ENCODE measurements at places on chromosomes 16 and 17. TPM values are rescaled to one million over a fixed set of nuclear protein-coding genes. Genes with fewer than 3 reads are reported as not detected.

DNA sequence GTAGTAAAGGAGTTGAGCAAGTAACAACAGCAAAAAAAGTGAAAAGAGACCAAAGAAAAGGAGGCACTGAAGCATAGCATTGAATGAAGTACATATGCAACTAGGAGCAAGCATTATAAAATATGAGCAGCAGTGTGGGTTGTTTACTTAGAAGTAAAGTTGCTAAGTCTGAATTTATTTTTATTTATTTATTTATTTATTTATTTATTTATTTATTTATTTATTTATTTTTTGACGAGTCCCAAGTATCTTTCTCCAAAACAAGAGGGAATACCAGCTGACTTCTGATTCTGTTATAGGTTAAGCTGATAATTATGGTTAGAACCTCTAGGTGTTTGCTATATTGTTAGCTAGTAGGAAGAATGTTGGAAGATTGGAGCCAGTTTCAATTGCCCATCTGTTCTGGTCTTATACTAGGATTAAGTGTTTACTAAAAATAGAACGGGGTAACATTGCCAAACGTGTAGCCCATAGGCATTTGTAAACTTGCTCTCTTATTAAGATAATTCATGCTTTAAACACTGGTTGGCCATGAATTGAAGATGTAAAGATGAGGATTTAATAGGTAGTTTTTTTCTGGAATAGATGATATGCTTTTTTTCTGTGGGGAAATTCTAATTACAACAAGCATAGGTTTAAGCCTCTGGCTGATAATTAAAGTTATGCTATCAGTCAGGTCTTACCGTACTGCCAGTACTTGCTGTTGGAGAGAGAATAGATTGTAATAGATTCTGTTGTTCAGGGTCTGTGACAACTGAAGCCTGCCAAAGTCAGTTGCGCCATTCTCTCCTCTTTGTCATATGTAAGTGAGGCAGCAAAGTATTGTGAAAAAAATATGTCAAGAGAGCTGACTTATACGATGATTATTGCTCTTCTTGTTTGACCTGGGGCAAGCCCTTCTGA is 66.7 kb downstream of the PPM1E start:
- H3K36me3 ChIP-seq = no peaks in the 10 kb centered on the region
- no peak overlapping the region for H3K4me3 ChIP-seq

DNA sequence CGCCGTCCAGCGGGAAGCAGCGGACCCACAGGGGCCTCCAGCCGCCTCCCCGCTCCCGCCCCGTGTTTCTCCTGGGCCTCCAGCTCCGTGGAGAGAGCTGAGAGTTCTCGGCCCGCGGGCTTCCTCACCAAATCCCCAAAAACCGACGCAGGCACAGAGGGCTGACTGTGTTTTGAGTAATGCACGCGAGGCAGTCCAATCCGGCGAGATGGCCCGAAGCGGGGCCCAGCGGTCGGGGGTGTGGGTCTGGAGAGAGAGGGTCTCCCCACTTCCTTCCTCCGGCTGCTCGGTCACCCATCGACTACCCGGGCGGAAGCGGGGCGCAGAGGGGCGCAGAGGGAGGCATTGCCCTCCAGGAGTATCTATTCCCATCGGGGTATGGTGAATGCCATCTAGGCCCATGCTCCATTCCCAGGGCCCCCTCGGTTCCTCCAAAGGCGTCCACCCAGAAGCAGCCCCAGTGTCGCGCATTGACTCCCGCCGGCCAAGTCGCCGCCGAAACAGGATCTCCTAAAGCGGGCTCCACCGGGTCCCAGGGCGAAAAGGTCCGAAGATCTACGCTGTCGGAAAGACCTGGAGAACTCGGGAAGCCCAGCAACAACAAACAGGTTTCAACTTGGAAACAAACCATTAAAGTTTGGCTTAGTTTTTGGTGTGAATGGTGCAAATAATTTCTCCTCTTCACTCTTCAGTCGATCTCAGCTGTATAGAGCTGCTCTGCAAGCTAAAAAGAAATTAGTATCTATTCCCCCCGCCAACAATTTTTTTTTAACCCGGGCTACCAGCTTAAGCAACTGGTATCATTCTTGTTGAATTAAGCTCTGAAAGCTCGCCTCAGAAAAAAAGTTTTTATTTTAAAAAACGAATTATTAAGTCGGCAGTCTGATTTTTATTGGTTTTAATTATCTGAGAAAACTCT is 19.2 kb upstream of the HOXB13 start:
- no peaks in the 10 kb centered on the region for H3K4me1 ChIP-seq
- peak; percentile 71 for DNase-seq
- H3K4me3 ChIP-seq = no peak overlapping the region
- peaks cover 98% of the 10 kb centered on the region for H3K27me3 ChIP-seq

GRCh38 chr16:68972720-68973119 is 129.4 kb downstream of the TANGO6 start:
- peak; percentile 89 for DNase-seq
- H3K27me3 ChIP-seq = no peaks in the 10 kb centered on the region
- H3K36me3 ChIP-seq = peaks cover 19% of the 10 kb centered on the region
- H3K4me1 ChIP-seq = peaks cover 2% of the 10 kb centered on the region
- peak overlapping the region; percentile 50 for H3K4me3 ChIP-seq

- H3K4me1 ChIP-seq = no peaks in the 10 kb centered on the region
- H3K36me3 ChIP-seq = no peaks in the 10 kb centered on the region
- H3K27me3 ChIP-seq = no peaks in the 10 kb centered on the region
- no peak overlapping the region for H3K4me3 ChIP-seq
- H3K27ac ChIP-seq = no peak overlapping the region
Observed at GRCh38 chr17:12737740-12738469, 51.4 kb upstream of the ARHGAP44 start.

DNA sequence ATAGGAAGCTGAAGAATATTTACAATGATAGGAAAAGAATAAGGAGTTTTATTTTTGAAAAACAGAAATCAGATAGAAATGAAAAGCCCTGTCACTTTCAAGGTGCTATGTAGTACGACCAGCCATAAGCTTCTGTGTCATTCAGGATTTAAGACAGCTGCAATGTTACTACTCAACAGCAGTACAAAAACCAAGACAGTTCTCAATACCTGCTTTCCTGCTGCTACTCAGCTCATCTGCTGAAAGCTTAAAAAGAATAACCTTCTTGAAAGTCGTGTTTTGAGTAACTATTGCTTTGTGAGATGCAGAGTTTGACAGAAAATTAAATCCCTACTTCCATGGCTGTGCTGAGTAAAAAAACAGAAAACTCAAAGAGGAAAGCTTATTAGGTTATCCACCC is 8.7 kb downstream of the GRB2 start:
- H3K4me3 ChIP-seq = no peak overlapping the region
- no peak for DNase-seq
- peaks cover 17% of the 10 kb centered on the region for H3K36me3 ChIP-seq

GRCh38 chr16:25094596-25094995 is 16.9 kb upstream of the LCMT1 start:
- H3K4me1 ChIP-seq = no peaks in the 10 kb centered on the region
- no peak for DNase-seq
- no peaks in the 10 kb centered on the region for H3K36me3 ChIP-seq
- no peak overlapping the region for H3K27ac ChIP-seq

GRCh38 chr17:43631429-43631828 is 30.3 kb downstream of the MEOX1 start:
- H3K27me3 ChIP-seq = no peaks in the 10 kb centered on the region
- no peaks in the 10 kb centered on the region for H3K4me1 ChIP-seq
- no peak overlapping the region for H3K27ac ChIP-seq
- H3K4me3 ChIP-seq = no peak overlapping the region
- no peaks in the 10 kb centered on the region for H3K36me3 ChIP-seq

DNA sequence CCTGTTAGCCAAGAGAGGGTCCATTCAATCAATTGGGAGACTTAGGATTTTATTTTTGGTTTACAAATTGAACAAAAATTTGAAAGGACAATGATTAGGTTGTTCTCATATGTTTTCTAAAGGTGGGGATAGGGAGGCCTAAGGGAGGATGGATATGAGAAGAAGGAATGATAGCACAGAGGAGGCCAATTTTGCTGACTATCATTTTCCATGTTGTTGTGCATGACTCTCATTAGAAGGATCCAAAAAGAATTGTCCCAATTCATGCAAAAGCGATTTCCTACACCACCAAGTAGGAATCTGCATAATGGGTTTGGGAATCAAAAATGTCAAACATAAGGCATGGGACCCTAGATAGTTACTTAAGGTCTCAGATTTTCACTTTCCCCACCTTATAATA is 524.8 kb downstream of the KIF2B start:
- H3K4me3 ChIP-seq = no peak overlapping the region
- H3K27me3 ChIP-seq = no peaks in the 10 kb centered on the region
- H3K4me1 ChIP-seq = peaks cover 2% of the 10 kb centered on the region
- H3K36me3 ChIP-seq = peaks cover 21% of the 10 kb centered on the region
- DNase-seq = no peak

DNA sequence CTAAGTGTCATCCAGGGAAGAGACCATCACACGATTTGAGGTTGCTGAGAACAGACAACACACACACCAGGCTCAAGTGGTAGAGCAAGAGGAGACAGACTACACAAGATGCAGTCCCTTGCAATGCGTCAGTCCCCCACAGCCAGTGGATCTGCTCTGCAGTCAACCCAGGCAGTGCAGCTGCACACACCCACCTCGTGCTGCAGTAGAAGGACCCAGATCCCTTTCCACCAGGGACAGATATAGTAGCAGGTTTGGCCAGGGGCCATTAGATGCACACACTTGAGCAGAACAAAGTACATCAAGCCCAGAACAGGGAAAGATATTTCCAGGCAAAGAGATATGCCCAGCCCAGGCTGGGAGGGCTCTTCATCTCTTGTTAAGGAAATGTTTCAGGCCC is 112.9 kb downstream of the GRIN2A start:
- H3K36me3 ChIP-seq = no peaks in the 10 kb centered on the region
- H3K4me1 ChIP-seq = no peaks in the 10 kb centered on the region
- DNase-seq = no peak

DNA sequence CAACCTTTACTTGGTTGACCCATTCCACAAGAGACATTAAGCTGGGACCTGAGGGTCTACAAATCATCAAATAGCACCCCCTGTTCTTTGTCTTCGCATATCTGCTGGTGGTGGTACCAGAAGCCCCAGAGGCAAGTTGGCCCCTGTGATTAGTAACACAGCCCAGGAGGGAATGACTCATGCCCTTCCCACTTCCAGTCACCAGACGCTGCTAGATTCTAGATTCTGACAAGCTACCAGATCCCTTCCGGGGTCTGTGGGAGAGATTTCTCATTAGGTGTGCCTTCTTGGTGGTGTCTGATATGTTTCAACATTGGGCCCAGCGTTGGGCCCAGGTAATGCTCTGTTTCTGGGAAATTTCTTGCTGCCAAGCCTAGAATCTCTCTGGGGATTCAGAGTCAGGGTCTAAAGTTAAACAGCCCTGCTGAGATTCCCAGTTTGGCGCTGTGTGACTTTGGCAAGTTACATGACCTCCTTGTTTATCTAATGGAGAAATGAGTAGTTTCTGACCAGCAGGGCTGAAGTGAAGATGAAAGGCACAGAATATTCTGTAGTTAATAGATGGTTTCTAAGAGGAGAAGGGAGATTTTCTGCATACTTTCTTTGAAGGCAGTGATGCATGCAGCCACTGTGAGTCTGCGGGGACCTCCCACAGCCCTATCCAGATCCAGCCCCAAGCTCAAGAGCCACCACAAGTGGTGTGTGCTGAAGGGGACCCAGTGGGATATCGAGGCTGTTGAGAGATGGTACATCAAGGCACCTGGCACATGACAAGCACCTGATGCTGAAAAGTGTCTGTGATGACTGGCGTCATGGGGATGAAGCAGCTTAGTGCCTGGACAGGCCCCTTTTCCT is 3.9 kb downstream of the TRPV2 start:
- no peak overlapping the region for H3K4me3 ChIP-seq
- H3K36me3 ChIP-seq = no peaks in the 10 kb centered on the region
- H3K27me3 ChIP-seq = no peaks in the 10 kb centered on the region

DNA sequence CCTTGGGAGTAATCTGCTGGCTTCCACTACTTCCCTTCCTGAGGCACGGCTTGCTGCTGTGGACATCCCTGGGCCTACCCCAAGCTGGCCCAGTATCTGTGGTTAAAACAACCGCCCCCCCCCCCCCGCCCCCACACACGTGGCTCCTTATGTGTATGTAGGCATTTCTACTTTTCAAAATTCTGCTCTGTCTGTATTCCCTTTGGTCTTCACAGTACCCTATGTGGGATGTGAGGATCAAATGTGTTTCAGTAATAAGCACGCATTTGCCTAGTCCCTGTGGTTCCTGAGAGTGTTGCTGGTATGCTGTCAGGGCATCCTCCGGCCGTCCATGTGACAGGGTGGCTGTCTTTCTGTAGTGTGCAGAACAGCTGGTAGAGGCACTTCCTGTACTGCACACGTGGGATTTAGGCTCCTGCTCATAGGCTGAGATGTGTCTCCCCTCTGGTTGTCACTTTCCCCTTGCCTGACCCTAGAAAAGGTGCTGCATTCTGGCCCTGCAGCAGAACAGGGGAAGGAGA is 2.2 kb downstream of the NT5M start:
- no peaks in the 10 kb centered on the region for H3K4me1 ChIP-seq
- peaks cover 11% of the 10 kb centered on the region for H3K36me3 ChIP-seq
- H3K27me3 ChIP-seq = no peaks in the 10 kb centered on the region

GRCh38 chr17:47807421-47807820 is 14.2 kb downstream of the OSBPL7 start:
- H3K27me3 ChIP-seq = no peaks in the 10 kb centered on the region
- H3K4me1 ChIP-seq = no peaks in the 10 kb centered on the region
- no peak overlapping the region for H3K27ac ChIP-seq
- peaks cover 4% of the 10 kb centered on the region for H3K36me3 ChIP-seq
- peak; percentile 28 for DNase-seq
- no peak overlapping the region for H3K4me3 ChIP-seq

GRCh38 chr17:58313815-58314705 is 14.5 kb downstream of the TSPOAP1 start:
- H3K4me1 ChIP-seq = no peaks in the 10 kb centered on the region
- no peak overlapping the region for H3K4me3 ChIP-seq
- H3K27ac ChIP-seq = no peak overlapping the region

- no peak for DNase-seq
- no peaks in the 10 kb centered on the region for H3K4me1 ChIP-seq
- no peaks in the 10 kb centered on the region for H3K27me3 ChIP-seq
- no peak overlapping the region for H3K4me3 ChIP-seq
- no peaks in the 10 kb centered on the region for H3K36me3 ChIP-seq
Observed at GRCh38 chr17:28101919-28102318, 59.4 kb downstream of the NLK start.

DNA sequence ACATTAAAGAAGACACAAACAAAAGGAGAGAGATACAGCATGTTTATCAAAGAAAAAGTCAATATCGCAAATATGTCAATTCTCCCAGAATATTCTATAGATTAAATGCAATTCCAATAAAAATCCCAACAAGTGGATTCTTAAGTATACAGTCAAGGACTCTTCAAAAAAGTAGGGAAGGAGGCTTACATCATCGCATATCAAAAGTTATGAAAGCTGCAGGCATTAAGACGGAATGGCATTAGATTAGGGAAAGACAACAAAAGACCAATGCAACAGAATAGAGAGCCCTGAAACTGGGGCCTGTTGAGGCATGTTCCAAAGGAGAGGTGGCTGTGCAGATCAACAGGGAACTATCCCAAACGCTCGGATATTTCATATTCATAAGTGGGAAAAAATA is 76.0 kb downstream of the MARCHF10 start:
- no peak overlapping the region for H3K27ac ChIP-seq
- DNase-seq = peak; percentile 22
- H3K36me3 ChIP-seq = no peaks in the 10 kb centered on the region

RRN3 gene
- 44.3 TPM for total RNA-seq

UNK gene
- total RNA-seq = 35.6 TPM

CSH1 gene
- total RNA-seq = not detected

MT1G gene
- 23.4 TPM for total RNA-seq

HS3ST3B1 gene
- 2.9 TPM for total RNA-seq

LPO gene
- 0.11 TPM for total RNA-seq

IRX3 gene
- 2.4 TPM for total RNA-seq

KCNH6 gene
- 2.3 TPM for total RNA-seq

Data from H9 (cell line).